CD8-positive, alpha-beta memory T cell (primary cell): ENCODE measurements at places on chromosomes 2 and 18.

DNA sequence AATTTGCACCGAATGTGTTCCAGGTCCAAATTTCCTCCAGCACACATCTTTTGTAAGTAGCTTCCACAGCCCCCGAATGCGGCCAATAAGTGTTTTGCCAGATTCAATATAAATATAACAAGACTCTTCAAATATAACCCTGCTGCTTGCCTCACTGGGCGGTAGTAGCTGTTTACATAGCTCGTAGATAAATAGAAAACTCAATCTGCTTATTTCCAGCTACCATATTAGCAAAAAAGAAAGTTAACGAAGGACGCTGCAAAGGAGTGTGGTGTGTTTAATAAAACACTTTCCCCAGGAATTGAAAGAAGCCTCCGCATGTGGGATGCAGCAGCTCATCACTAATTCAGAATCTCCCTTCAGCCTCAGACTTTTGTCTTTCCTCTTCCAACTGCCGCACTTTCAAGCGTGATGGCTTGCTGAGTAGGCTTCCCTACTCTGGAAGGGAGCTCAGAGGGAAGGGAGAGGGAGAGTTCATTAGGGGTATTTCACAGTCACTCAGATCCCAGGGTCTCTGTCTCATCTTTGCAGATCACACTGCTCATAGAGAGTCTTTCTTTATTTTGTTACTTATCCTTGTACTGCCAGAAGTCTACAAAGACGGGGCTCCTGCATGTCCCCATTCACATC, 367.0 kb downstream of the RND3 start:
- DNase-seq: no peak

GRCh38 chr2:176856683-176857082, 355.9 kb upstream of the HNRNPA3 start:
- no peak for DNase-seq

- DNase-seq: no peak
Measured at GRCh38 chr2:61658841-61659780, 121.0 kb upstream of the XPO1 start.

DNA sequence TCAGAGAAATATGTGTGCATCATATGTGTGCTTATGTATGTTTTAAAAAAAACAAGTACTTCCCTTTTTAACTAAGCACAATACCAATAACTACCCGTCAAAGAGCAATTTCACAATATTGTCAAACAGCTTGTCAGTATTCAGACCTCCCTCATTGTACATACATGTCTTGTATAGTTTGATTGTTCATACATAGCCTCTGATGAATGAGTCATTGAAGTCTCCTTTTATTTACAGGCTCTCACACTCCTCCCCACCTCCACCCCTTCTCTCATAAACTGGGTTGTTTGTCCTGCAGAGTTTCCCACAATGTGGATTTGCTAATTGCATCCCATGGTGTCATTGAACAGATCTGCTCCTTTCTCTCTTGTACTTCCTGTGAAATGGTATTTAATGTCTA, 132.8 kb upstream of the L3MBTL4 start:
- DNase-seq: no peak

GRCh38 chr2:137775529-137775928, 188.7 kb upstream of the HNMT start:
- no peak for DNase-seq

DNA sequence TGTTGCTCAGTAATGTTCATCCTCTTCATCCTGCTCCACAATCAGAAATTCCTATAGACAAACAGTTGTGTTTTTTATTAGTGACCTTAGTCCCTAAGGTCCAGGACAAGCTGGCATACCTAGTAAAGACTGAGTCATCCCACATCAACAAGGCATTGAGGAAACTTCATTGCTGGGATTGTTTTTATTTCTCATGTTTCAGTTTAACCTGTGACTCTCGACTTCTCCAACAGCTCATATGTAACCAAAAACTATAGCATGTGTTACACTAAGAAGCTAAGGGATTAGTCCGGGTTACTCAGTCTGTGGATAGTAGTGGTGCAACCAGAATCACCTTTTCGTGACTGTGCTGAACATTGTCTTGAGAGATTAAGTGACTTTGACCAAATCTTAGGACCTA, 292.1 kb downstream of the RDH14 start:
- DNase-seq: no peak
